Caco-2 (cell line): ENCODE measurements at places on chromosomes 16 and 17. TPM values are rescaled to one million over a fixed set of nuclear protein-coding genes. Genes with fewer than 3 reads are reported as not detected.

CDR2L gene
- total RNA-seq, result 30.9 and 31.6 TPM in 2 replicates

NACA2 gene
- not detected in 2 replicates for total RNA-seq

KRT222 gene
- total RNA-seq, result not detected in 2 replicates

KLHL10 gene
- total RNA-seq, result not detected in 2 replicates

TNP2 gene
- not detected in 2 replicates for total RNA-seq

KRTAP1-1 gene
- not detected in 2 replicates for total RNA-seq

EFCAB13 gene
- 5.1 and 6.4 TPM in 2 replicates for total RNA-seq

PPY gene
- total RNA-seq, result not detected in 2 replicates

LAT gene
- 1.7 and 3.2 TPM in 2 replicates for total RNA-seq

TBX2 gene
- 8.9 and 11.5 TPM in 2 replicates for total RNA-seq

DNAH2 gene
- 1.9 and 2.8 TPM in 2 replicates for total RNA-seq

ST6GALNAC2 gene
- 0.77 and 2.5 TPM in 2 replicates for total RNA-seq

SETD1A gene
- total RNA-seq, result 21.5 and 26.3 TPM in 2 replicates

HOXB1 gene
- total RNA-seq, result not detected in 2 replicates

CCL8 gene
- not detected in 2 replicates for total RNA-seq

SMIM22 gene
- not detected in 2 replicates for total RNA-seq

PRR29 gene
- not detected in 2 replicates for total RNA-seq

FN3K gene
- total RNA-seq, result 55.7 and 60.0 TPM in 2 replicates

MSLN gene
- 0.36 and 0.39 TPM in 2 replicates for total RNA-seq

KRTAP2-3 gene
- 3.7 and 4.9 TPM in 2 replicates for total RNA-seq

GPR139 gene
- not detected in 2 replicates for total RNA-seq

KRT28 gene
- total RNA-seq, result not detected in 2 replicates

MMP28 gene
- not detected in 2 replicates for total RNA-seq

CCDC144A gene
- 17.0 and 18.1 TPM in 2 replicates for total RNA-seq

ARHGAP44 gene
- 3.3 and 4.5 TPM in 2 replicates for total RNA-seq

ERAL1 gene
- total RNA-seq, result 77.4 and 85.1 TPM in 2 replicates

CACNG4 gene
- 10.1 and 12.8 TPM in 2 replicates for total RNA-seq

RHBDL1 gene
- 2.9 and 3.2 TPM in 2 replicates for total RNA-seq

IGF2BP1 gene
- total RNA-seq, result 583 and 601 TPM in 2 replicates
